Stimulated activated CD4-positive, alpha-beta T cell treated with anti-CD3 and anti-CD28 coated beads, Interleukin-1b, Interleukin-23, amount 100 ng/mL, for 1 hour (primary cell): ENCODE measurements at places on chromosomes 13 and 19.

- DNase-seq, result no peak
These were observed 79.1 kb downstream of the STARD13 start for GRCh38 chr13:33206425-33206824.

DNA sequence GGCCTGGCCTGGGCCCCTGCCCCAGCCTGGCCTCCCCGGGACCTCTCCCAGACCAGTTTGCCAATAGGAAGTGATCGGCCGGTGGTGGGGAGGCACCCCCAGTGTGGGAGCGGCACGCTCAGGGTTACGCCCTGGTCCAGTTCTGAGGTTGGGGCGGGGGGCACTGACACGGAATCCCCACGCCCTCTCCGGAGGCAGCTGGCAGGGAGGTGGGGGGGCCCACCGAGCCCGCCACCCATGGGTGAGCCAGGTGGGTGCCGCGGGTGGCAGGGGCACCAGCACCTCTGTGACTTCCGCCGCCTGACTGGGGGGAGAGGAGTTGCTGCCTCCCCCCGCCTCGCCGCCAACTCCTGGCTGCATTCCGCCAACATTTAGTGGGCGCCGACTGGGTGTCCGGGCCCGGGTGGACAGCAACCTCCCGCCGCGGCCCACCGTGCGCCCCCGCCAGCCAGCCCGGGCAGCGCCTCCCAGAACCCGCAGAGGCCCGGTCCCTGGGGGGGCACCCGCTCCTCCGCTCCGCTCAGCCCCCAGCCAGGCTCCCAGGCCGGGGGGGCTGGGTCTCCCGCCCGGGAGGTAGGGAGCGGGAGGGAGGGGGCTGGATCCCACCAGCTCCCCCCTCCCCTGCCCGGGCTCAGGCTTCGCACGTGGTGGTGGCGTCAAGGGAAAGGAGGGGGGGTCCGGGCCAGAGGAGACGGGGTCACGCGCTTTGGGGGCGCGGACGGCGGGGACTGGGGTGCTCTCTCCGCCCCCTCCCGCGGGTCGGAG is 2.0 kb downstream of the ZBTB7A start:
- no peak for DNase-seq

DNA sequence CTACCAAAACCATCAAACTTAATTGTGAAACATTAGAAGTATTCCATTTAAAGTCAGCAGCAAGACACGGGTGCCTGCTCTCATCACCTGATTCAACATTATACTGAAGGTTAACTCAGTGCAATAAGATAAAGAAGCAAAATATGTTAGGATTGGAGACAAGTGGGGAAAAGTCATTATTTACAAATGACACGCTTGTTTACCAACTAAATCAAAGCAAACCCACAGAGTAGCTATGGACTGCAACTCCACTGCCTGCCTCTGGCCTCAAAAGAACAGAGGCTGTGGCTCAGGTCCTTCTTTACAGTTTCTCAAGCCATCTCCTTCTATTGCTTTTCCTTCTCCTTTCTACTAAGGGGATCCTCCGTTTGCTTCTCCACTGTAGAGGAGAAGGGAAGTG is 21.0 kb upstream of the ATP12A start:
- no peak for DNase-seq

- no peak for DNase-seq
These were observed 27.6 kb downstream of the GPALPP1 start for GRCh38 chr13:45016792-45017425.

DNA sequence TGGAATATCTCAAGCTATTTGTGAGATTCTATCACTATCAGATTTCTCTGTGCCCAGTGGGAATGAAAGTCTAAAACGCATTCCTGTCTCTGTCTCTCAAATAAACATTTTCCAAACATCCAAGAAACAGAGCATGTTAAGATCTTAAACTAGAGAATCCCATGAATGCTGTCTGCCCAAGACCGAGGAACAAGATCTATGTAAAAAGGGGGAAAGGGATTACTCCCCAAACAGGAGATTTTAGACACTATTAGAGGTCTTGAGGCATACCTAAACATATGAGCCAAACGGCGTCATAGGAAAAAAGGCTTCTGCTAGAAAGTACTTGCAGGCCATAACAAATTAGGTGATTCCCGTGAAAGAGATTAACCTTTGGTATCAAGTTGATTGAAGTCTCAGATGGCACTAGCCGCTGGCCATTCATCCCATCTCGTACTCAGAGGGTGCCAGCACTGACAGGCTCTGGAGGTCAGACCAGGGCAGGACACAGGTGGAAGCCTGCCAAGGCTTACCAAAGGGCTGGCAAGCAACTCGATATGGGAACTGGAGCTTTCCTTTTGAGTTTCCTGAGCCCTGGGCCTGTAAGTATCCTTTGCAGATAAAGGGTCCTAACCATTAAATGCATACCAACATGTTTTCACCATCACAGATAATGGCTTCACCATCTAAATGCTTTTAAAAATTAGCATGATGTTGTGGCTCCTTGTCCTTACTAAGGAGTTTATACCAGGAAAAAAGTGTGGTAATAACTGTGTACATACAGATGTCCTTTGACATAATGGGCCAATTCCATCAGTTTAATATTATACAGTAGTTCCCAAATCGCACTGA is 225.2 kb downstream of the FOXO1 start:
- no peak for DNase-seq

DNA sequence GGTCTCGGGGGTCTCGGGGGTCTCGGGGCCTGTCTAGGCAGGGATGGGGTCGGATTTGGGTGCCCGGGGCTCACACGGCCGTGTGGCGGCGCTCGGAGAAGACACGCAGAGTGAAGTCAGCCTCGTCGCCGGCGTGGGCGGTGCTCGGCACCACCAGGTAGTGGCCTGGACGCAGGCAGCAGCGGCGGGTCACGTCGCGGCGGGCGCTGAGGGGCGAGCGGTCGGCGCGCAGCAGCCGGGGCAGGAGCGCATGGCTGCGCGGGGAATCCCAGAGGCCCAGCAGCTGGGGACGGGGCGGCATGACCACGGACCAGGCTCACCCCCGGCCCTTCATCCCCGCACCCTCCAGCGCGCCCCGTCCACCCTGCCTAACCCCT is 8.2 kb downstream of the CAPN12 start:
- DNase-seq, result no peak

DNA sequence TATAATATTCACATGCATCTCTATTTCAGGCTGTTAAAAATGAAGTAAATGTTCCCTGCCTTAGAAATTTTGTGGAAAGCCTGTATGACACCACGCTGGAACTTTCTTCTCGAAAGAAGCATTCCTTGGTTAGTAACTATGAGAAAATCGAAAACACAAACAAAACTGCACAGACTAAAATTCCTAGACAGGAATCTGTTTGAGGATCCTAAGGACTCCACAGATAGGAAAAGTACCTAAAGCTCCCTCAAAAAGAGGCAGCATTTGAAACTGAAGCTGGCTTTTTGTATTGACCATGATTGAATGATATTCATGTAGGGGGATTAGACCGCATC is 103.4 kb downstream of the FRY start:
- no peak for DNase-seq

DNA sequence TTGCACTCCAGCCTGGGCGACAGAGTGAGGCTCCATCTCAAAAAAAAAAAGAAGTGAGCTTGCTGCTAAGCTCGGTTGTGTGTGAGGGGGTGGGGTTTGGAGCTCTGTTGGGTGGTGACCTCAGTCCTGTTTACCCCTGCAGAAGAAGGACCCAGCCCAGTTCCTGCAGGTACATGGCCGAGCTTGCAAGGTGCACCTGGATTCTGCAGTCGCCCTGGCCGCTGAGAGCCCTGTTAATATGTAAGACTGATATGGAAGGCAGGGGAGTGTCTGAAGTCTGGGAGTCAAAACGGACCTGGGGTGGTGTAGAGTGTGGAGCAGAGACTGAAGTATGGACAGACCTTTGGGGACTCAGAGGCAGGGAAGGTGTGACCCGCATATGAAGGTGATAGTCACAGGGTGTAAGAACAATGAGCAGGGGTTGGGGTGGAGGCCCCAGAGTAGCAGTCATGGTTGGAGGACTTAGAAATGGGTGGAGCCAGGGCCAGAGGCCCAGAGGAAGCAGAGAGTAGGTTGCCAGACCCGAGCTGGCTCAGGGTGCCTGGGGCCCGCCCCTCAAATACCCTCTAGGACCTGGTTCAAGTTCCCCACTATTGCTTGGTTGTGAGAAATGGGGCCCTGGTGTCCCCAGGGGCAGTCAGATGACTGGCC is 13.2 kb downstream of the CLASRP start:
- no peak for DNase-seq

DNA sequence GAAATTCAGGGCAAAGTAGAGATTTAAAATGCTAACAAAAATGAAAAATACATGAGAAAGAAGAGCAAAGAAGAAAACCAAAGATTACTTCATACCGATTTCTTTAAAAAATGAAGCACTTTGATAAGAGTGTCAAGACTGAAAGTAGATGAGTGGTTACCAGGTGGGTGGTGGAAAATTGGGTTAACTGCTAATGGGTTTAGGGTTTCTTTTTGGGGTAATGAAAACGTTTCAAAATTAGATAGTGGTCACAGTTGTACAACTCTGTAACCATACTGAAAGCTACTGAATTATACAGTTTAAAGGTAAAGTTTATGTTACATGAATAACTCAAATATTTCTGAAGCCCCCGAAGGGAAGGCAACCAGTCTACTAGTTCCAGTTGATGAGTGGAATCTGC is 179.4 kb downstream of the NDFIP2 start:
- DNase-seq, result no peak

DNA sequence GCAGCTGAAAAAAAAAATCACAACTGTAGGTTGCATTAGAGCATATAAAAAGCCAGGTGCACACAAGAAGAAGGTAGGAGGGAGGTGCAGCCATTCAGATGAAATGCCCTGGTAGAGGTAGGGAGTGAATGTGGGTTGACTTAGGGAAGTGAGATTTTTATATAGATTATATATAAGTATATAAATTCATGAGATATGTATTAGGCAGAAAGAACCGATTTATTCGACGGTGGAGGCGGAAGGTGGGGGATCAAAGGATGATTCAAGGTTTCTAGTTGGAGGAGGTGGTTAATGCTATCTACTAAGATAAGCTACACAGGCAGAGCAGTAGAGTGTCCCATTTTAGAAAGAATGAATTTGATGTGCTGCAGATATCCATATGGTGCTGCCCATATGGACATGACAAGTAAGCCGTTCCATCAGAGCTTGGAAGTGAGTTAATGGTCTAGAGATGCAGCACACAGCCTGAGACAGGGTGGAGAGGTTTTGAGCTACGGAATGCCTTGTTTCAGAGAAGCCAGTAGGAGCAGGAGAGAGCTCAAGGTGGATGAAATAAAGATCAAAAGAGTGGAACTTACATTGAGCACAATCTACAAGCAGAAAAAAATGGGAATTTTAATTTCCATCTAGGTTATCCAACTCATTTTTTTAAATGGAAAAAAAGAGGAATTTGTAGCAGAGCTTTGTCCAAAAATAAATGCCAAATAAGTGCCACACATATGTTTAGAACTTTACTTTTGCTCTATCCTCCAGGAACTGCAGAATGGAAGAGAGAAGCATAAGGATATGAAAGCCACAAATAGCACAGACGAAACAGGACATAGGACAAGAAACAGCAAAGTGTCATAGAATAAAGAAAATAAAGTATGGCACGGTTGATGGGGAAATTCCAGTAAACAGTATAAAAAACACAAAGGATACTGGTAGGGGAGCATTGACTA is 177.3 kb downstream of the PCDH9 start:
- no peak for DNase-seq

- DNase-seq, result no peak
These were observed 406.3 kb downstream of the GPC5 start for GRCh38 chr13:91804724-91805123.

DNA sequence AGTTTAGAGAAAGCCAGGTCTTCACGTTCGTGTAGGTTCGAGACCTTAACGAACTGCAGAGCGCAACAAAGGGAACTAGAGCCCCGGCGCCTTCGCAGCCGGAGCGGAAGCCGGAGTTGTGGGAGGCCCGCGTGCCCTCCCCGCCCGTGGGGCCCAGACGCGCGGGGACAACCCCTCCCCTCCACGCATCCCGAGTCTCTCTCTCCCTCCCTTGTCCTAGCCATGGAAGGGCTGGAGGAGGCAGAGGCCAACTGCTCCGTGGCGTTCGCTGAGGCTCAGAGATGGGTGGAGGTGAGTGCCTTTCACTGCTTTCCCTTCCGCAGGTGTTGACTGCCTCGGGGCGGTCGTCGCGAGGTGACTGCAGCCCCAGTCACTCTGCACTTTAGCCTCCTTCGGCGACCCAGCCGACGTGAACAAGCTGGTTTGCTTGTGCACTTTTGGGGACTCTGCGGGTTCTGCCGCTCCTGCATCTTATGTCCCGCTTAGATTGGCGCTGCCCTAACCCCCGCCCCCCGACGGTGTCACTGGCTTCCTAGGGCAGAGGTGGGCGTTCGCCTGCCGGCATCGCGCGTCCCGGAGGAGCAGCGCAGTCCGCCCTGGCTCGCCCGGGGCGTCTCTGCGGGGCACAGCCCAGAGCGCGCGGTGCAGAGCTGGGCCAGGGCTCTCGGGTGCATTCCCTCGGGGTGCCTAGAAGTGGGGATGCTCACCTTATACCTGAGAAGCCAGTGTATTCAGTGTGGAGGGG is 478 bp downstream of the LMO7 start:
- DNase-seq, result no peak

DNA sequence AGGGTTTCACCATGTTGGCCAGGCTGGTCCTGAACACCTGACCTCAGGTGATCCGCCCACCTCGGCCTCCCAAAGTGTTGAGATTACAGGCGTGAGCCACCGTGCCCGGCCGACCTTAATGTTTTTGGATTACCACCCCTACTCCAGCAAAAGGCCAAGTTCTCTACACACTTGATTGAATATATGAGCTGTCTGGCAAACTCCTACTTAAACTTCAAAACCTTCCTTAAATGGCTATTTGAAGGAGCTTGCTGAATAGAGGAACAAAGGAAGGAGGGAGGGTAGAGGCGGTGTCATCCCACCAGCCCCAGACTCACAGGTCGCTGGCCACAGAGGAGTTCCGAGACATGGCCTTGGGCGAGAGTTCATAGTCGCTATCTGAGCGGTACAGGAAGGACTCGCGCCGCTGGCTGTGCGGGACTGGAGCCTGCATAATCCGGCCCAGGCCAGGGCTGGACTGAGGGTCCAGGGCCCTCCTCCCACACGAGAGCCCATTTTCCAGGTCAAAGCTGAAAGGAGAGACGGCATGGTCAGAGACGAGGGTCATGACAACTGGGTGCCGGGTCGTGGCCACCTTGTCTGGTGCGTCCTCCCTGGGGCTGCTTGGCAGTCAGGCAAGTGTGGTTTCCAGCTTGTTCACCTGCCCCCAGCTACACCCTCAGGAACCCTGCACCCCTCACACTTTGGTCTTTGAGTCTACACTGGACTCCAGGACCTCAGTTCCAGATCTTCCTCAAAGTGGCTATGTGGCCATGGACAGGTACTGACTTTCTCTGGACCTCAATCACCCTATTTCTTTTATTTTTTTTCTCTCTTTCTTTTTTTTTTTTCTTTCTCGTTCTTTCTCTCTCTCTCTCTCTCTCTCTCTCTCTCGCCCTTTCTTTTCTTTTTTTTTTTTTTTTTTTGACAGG is 4.2 kb downstream of the PDE4C start:
- no peak for DNase-seq

GRCh38 chr19:38888876-38889275 is 10.5 kb downstream of the SIRT2 start:
- DNase-seq, result no peak

DNA sequence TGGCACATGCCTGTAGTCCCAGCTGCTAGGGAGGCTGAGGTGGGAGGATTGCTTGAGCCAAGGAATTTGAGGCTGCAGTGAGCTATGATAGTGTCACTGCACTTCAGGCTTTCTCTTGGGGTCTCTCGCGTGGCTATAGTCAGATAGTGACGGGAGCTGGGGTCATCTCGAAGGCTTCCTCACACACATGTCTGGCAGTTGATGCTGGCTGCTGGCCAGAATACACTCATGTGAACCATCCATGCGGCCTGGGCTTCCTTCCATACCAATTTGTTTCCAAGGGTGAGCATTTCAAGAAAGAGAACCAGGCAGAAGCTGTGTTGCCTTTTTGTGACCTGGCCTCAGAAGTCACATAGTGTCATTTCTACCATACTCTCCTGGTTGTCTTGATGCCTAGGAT is 26.4 kb downstream of the LEUTX start:
- no peak for DNase-seq
